ENCODE measurements at places on chromosomes 4 and X.

- DNase-seq = peak; percentile 7
These were observed 89.0 kb upstream of the BANK1 start for GRCh38 chr4:101701551-101701950.

- no peak for DNase-seq
These were observed 16.1 kb upstream of the RS1 start for GRCh38 chrX:18687856-18688495.

GRCh38 chr4:55723403-55723802 is 87.3 kb upstream of the NMU start:
- DNase-seq = no peak

DNA sequence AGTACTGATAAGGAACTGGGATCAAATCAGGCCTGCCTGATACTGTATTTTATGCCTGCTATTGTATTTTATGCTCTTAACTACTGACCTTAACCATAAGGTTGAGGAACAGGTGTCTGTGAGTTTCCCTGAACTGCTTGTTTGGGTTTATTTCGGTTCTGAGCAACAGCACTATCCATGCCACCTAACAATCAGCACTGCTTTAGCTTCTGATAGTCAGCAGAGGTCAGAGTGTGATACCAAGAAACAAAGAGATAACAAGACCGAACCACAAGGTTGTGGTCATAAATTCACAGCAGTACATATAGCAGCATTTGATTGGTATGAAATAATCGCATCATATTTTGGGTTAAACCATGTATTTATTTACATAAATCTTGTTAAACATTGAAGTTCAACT is 362.2 kb downstream of the FGF13 start:
- no peak for DNase-seq

DNA sequence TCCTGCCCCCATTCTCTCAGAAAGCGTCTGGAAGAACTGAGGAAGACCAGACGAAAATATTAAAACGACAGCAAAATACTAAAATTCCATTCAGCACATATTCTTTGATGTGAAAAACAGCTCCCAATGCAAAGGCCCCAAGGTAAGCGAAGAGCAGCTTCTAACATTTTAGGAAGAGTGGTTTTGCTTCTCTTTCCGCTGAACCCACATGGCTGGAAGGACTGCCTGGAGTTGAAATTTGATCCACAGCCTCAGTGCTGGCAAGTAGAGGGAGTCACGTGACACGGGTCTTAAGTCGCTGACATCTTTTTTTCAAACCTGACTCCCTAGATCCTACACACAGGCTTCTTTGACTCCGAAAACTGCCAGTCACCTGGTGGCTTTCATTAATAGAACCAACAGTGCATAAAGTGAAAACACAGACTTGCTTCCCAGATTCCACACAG is at the start of gene FAM13A:
TSS of gene FAM13A (minus strand) at position 233 of the 446 bp plus-strand sequence. CDS start at position 12, 221 bp downstream.
- peak; percentile 83 for DNase-seq

- peak; percentile 45 for DNase-seq
These were observed 10.0 kb upstream of the AP1S2 start for GRCh38 chrX:15864629-15865028.

DNA sequence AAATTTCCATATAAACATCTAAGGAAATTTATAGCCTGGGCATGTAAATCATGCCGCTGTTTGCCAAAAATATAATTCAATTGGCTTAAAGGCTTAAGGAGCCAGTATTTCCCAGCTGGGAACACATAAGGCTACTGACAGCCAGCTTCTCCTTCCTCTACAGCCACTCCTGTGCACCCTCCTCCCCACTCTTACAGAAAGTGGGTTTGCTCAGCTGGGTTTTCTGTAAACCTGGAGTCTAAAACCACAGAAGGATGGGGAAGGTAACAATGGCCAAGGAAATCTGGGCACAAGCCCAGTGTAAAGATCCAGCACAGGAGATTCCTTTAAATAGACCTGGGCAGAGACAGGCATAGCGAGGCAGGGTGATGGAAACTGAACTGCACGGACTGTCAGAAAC is 18.5 kb downstream of the ACSL1 start:
- no peak for DNase-seq

DNA sequence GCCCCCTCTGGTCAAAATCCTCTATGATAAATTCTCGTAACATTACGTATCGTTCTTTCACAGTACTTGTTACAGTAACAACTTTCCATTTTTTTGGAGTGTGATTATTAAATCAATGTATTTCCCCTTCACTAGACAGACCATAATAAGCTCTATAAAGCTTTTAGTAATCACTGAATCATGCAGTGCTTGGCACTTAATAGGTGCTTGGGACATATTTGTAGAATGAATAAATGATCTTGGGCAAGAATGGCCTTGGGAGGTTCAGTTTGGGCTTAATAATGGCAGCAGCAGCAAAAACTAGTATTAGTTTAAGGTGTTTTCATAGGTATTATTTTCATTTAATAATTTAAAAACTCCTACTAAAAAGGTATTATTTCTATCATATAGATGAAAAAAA is 33.4 kb upstream of the SFRP2 start:
- DNase-seq = no peak

DNA sequence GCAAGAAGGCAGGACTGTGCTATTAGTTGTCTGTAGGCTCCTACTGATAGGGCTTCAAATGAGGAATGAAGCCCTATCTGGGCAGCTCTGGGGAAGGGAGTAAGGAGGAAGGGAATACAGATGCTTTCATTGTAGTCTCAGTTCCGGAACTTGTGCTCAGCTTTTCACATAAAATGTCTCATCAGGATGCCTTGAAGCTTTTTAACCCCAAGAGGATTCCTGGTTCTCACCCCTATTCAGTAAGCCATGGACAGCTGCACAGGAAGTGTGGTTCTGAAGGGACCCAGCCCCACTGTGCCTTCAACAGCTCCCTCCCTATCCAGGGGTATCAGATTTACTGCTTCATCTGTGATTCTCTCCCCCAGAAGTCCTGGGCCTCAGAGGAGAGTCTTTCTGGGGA is 5.0 kb downstream of the ARMCX5 start:
- DNase-seq = peak; percentile 70

- no peak for DNase-seq
These were observed 70.1 kb downstream of the BMP2K start for GRCh38 chr4:78846258-78846657.

DNA sequence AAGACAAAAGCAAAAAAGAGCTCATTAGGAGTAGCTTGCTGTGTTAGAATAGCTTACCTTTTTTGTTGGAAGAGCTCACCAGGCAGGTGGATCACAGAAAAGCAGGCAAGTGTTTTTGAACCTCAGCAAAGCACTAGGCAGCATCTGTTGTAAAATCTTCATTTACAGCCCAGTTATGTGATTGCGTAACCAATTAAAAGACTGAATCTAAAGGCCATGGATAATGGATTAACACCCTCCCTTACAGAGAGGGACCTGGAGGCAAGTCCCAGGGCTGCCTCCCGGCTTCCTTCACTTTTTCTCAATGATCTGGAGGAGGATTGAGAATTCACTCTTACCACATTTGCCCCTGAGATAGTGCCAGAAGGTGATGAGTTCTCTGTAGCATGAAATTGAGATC is 51.1 kb downstream of the MAMLD1 start:
- no peak for DNase-seq

DNA sequence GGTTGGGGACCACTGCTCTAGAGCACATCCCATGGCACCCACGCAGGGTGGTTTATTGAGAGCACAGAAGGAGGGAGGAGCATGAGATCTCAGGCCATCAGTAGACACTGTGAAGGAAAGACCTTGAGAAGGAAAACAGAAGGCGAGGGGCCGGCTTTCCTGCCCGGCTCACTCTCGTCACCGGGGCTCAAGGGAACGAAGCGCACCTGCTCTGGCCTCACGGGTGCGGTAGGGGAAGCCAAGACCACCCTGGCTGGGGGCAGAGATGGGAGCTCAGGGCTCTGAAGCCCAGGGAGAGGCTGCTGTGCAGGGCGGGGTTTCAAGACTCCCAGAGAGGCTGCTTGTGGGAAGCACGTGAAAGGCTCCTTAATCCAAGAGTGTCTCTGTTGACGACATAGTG is 105.9 kb downstream of the TNIP2 start:
- no peak for DNase-seq

DNA sequence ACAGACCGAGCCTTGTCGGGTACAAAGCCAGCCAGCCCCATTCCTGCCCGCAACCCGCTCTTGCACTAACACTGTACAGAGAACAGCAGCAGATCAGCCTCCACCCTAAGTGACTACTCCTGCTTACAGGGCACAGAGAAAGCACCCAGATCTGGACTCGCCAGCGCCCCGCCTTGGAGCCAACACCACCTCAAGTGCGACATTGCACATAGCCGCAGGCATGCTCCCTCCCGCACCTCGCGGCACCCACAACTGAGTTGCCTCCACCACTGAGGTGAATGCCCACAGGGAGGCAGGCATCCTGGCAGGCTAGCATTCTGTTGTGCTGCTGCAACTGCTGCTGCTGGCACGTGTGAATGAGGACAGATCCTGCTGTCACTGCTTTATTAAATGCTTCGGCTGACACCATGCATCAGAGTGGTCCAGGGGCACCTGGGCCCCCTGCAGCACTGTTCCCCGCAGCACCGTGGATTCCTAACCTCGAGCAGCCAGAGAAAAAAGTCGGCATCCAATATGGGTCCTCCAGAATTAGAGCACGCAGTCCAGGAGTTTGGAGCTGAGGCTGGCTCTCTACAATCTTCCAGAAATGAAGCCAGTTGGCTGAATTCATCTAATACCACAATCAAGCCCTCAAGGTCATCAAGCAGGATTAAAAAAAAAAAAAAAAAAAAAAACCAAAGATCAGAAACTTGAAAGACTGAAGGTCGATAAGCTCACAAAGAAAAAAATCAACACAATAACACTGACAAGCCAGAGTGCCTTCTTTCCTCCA is 352.9 kb downstream of the GASK1B start:
- no peak for DNase-seq

GRCh38 chr4:106369456-106370060 is 980 bp upstream of the GIMD1 start:
- peak; percentile 63 for DNase-seq

DNA sequence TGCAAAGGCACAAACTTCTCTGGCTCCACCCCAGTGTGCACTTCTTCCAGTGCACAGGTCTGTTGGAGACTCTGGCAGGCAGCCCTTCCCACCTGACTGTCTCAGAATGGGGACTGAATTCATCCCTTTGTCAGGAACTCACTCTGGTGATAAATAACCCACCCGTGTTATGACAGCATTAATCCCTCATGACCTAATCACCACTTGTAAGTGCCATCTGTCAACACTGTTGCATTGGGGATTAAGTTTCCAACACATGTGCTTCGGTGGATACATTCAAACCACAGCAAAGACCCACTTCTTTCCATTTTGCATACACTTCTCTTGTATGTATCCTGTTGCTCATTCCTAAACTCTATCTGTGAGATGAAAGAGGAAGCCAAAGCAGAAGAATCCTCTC is 1002.9 kb upstream of the IGFBP7 start:
- no peak for DNase-seq

DNA sequence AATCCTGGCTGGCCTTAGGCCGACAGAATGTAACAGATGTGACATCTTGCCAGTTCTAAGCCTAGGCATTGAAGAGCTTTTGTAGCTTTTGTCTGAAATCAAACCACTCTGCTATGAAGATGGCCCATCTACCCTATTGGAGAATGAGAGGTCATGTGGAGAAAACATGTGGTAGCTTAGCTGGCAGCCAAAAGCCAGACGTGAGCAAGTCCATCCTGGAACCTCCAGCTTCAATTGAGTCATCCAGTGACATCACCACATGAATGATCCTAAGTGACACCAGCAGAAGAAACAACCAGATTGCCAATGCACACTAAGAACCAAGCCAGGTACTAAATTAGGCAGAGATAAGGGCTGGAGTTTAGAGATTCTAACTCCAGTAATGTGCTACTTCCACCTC is 154.8 kb upstream of the ZFP42 start:
- no peak for DNase-seq

- DNase-seq = no peak
These were observed 478.7 kb upstream of the GALNTL6 start for GRCh38 chr4:171334549-171334948.

GRCh38 chrX:55523356-55523755 is 33.7 kb upstream of the USP51 start:
- DNase-seq = no peak

- DNase-seq = no peak
These were observed 1982.5 kb downstream of the ARAP2 start for GRCh38 chr4:34261799-34262314.

DNA sequence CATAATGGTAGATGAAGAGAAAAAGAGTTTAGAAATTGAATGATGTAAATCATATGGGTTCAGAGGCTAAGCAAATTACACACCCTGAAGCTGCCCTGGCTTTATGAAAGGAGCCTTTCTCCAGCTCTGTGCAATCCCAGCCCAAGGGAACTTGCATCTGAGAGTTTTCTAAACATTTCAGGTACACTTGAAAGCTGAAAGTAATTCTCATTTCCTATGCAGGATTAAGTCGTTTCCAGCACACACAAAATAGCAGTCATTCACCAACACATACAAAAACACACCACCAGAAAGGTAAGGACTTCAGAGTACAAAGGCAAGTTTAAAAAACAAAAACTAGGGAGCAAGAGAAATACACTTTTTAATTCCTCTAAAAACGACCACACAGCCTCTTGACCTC is 1.7 kb downstream of the PDGFC start:
- peak; percentile 42 for DNase-seq

DNA sequence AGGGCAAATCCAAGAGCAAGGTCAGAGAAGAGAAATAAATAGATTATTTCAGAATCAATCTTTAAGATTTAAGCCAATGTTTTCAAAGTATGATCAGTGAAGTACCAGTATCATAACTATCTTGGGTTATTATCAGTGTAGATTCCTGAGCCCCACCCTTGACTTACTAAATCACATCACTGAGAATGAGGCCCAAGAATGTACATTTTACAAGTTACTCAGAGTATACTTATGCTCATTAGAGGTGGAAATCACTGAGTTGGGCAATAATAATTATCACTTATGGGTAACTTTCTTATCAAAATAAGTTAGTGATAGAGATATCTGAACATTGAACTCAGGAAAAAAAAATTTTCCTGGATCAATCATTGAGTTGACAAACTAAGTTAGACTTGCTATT is 121.6 kb upstream of the NOCT start:
- no peak for DNase-seq

- no peak for DNase-seq
These were observed 5.6 kb downstream of the MAOA start for GRCh38 chrX:43661521-43662240.

DNA sequence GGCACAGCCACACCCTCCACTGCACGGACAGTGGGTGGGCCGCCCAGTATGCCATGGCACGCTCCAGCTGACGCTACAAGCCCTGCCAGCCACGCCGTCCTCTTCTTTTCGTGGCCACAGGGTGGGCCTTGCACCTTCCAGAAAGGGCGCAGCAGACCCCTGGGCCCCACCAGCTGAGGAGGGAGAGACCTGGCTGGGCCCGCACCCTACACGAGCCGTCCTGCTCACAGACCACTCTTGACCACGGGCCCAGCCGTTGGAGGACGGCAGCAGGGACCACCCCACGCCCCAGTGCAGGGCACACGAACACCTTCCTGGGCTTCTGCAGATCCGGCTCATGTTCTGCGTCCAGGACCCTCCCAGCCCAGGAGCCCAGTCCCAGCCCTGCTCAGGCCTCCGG is 27.1 kb downstream of the FAM53A start:
- DNase-seq = no peak

DNA sequence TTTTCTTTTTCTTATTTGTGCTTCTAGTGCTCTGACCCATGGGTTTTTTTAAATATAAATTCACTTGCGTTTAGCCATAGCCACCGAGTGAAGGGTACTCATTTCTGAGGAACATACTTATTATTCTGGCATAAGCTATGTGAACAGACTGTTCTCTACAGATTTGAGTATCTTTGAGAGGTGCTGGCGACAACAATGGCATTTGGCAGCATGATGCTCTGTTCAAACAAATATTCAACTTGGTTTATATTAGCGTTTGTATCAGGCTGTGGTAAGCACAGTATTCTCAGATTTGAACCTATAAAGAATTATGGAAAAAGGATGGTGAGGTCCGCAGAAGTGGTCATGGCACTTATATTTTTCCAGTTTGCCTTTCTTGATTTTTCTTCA is 108.7 kb upstream of the LIMCH1 start:
- DNase-seq = no peak
